ENCODE measurements at places on chromosomes 7 and 10.
A peak's percentile ranks its signal among the peaks of the same experiment; 100 is the strongest.

DNA sequence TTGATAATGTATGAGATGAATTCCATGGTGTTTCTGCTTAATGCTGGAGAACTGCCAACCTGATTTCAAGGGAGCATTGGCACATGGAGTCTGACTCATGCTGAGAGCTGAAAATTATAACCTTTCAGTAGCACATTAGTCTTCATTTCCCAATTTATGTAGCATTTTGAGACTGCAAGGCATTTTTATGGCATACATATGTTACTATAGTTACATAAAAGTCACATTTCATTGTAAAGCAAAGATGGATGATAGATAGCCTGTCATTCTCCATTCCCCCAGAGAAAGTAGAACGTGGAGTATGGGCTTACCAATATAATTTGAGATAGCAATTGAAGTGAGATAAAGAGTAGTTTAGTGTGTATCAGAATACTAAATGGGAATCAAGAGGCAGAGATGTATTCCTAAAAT is 103.1 kb downstream of the SLC16A9 start:
- peak; percentile 18 for DNase-seq

DNA sequence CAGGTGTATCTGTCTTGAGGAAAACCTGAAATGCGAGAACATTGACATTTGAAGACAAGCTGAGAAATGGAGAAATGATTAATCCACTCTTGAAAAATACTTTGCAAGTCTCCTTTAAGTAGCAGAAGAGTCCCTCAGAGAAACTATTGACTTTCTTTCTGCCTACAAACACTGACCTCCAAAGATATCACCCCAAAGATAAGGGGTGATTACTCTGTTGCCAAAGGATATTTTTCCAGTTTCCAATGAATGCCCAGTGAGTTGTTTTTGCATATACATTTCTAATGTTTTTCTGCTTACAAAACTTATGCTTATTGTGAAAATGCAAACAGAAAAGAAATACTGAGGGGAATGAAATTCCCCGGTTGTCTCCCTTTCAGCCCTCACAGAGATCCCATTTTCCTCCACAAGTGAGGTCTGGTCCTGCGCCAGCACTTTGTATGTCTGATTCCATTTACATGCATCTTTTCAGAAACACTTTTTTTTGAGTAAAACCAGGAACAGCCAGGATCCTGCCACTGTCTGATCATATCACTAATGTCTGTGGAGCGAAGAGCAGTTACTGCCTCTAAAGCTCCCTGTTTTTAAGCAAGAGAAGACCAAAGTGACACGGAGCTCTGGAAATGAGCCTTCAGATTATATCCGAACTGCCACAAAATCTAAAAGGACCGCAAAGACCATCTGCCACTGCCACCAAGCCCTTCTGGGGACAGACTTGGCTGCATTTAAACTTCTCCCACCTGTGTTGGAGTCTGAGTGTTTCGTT is 82.9 kb upstream of the PDCD4 start:
- DNase-seq, result no peak

- peak; percentile 79 for DNase-seq
These were observed 202.7 kb downstream of the FAM107B start for GRCh38 chr10:14571866-14572507.

- no peak for DNase-seq
These were observed 91.5 kb downstream of the LYZL2 start for GRCh38 chr10:30538086-30538485.

- no peak for DNase-seq
These were observed 52.8 kb upstream of the ENO4 start for GRCh38 chr10:116796469-116796868.

DNA sequence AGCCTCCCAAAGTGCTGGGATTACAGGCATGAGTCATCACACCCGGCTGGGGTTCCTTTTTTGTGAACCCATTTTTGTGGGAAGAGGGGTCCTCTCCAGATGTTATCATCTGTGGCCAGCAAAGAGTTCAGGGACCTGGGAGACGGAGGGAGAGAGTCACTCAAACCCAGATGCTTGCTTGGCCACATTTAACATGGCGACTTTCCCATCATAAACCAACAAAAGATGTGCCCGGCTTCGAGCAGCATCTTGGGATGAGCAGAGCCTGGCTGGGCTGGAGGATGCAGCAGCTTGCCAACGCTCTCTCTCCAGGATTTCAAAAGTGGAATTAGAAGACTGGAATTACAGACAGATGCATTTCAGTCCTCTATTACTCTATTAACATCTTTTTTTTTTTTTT is 19.1 kb upstream of the HABP2 start:
- DNase-seq, result no peak

- DNase-seq, result peak; percentile 5
These were observed 790 bp downstream of the ADAM22 start for GRCh38 chr7:87934699-87935383.

DNA sequence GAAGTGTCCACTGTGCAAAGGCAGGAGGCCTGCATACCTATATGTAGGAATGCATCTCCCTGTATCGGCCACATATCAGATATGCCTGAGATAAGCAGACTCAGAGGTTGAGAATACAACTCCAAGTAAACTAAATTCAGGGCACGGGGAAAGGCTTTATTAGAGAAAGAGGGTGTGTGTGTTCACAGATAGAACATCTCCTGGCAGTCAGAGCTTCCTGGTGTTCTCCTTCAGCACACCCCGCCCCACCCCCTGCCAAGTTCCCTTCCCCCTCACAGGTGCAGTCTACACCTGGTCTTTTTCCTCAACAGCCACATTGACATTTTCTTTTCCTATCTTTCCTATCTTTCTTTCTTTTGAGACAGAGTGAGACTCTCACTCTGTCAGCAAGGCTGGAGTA is 17.1 kb downstream of the GBX1 start:
- no peak for DNase-seq

- DNase-seq, result no peak
These were observed 21.2 kb upstream of the NPS start for GRCh38 chr10:127527891-127528290.
